SJSA1 (cell line): ENCODE measurements at places on chromosomes 5 and 9.

- DNase-seq, result no peak
Observed at GRCh38 chr9:135060461-135061116, 26.9 kb upstream of the OLFM1 start.

GRCh38 chr5:166624573-166624972 is 1666.9 kb upstream of the WWC1 start:
- no peak for DNase-seq

DNA sequence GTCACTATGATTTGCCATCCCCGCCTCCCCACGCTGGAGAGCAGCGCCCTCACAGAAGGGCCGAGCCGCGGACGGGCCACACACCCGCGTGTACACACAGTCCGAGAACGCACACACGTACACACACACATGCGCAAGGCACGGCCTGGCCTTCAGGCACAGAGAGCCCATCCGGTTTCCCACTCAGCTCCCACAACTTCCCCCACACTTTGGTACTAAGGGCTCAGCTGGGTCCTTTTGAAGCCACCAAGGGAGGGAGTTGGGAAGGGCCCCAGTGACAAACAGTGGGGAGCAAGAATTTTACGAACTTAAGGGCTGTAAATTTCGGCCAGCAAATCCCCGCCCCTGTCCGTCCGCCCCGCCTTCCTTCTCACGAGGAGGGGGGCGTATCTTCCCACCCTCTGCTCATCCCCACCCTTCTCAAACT is 133.3 kb upstream of the HAND1 start:
- DNase-seq, result no peak

DNA sequence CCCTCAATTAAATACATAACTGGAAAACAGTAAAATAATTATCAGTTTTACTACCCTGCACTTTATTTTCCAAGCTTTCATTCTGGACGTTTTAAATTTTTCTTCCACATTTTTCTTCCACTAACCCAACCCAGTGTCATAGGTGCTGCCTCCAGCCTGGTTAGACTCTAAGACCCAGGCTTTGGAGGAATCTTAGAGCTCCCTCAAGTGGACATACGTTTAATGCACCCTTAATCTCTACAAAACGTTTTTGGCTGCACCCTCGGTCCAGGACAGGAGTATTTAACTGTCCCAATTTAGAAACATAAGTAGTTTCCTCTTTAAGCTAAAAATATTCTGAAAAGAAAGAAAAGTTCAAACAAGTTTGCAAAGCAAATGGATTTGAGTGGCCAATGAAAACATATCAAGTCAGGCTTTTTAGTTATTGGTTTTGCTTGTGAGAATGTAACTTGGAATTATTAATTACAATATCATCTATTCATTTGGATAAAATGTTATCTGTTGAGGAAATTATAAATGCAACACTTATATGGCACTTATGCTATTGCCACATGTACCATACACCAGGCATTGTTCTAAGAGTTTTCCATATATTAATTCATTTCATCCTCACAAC is 38.9 kb downstream of the CDH6 start:
- DNase-seq, result peak; percentile 6

DNA sequence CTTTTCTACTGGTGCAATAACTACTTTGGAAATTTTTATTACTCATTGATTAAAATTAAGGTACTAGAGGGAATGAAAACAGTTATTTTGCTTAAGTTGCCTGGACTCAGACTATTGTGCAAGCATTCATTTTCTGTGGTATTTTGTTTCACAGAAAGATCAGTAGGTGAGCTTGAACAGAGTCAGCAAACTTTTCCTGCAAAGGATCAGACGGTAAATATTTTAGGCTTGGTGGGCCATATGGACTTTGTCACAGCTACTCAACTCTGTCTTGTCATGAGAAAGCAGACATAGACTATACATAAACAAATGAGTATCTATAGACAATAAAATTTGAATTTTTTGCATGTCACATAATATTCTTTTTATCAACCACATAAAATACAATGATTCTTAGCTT is 1036.4 kb downstream of the NR2F1-AS1 start:
- no peak for DNase-seq

DNA sequence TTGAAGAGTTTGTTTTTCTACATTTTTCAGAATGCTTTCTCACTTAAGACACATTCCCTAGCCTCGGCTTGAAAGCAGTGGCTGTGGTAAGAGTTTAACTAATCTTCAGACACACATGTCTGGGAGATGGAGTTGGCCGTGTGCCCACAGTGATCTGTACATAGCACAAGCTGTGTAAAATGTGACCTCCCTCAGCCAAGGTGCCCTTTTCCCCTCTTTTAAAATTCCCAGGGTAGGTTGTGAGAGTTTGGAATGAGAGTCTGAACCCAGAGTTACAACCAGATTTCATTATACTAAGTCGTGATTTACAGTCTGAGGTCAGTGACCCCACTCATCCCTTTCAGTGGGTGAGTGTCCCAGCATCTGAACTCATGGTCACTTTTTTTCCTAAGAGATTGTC is 230.4 kb downstream of the DOCK8 start:
- DNase-seq, result no peak

GRCh38 chr5:137072361-137073115 is 426.6 kb downstream of the SPOCK1 start:
- DNase-seq, result no peak

DNA sequence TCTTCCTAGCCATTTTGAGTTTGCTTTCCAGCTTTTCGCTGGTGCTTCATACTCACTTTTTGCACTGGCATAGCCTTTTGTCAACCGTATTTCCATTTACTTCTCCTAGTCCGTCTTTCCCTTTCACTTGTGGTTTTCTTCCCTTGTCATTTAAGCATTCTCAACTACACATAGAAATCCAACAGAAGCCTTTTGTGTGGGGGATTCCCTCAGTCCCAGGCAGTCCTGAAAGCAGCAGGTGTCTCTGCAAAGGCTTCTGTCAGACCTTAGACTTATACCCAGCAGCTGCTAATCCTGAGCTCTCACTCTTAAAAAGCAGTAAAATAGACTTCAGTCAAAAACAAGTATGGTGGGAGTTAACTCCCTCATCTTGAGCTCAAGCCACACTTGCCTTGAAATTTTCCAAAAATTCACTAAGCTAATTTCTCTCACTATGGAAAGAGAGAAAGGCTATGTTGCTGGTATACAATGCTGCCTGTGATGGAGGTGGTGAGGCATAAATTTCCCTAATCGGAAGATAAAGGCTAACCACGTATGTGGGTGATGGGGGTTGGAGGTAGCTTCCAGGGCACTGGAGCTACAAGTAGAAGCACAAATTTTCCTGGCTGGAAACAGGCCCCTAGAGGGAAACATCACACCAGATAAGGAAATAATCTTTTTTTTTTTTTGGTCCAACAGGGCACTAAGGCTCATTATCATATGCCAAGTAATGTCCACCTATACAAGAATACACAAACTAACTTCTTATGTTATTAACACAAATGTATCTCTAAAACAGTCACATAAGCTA is 34.8 kb upstream of the IFNK start:
- DNase-seq, result no peak

GRCh38 chr5:129400395-129400983 is 59.6 kb upstream of the ADAMTS19 start:
- DNase-seq, result no peak

- no peak for DNase-seq
Observed at GRCh38 chr9:6096821-6097220, 81.4 kb upstream of the RANBP6 start.

- DNase-seq, result no peak
Observed at GRCh38 chr5:21219251-21219650, 1231.3 kb upstream of the CDH18 start.

DNA sequence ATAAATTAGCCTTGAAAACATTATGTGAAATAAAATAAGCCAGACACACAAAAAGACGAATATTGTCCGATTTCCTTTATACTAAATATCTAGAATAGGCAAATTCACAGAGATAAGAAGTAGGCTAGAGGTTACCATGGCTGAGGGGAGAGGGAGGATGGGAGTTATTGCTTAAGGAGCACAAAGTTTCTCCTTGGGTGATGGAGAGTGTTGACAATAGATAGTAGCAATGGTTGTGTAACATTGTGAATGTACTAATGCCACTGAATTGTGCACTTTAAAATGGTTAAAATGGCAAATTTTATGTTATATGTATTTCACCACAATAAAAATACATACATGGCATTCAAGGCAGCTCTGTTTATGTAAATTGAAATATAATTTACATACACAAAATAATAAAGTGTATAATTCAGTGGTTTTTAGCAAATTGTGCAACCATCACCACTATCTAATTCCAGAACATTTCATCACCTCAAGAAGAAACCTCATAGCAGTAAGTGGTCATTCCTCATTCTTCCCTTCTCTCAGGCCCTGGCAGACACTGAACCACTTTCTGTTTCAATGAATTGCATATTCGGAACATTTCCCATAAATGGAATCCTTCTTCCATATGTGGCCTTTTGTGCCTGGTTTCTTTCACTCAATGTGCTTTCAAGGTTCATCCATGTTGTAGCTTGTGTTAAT is 59.2 kb downstream of the NDST1 start:
- DNase-seq, result no peak

DNA sequence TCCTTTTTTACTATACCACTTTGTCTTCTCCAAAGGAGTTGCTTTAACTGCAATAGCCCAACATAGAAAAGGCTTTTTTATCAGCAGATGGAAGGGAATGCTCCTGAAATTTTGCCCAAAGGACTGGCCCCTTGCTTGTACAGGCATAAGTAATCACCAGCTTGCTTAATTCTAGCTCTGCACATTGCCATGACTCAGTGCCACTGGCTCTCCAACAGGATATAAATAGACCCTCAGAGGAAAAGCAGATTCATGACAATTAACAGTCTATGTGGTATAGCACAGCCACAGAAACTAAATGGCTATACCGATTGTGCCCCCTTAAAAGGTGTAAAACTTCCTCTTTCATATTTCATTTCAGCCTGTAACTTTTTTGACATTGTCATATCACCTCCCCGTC is 227.0 kb downstream of the ZNF608 start:
- peak; percentile 22 for DNase-seq

GRCh38 chr9:36486933-36487481 is 85.7 kb upstream of the MELK start:
- DNase-seq, result peak; percentile 41

DNA sequence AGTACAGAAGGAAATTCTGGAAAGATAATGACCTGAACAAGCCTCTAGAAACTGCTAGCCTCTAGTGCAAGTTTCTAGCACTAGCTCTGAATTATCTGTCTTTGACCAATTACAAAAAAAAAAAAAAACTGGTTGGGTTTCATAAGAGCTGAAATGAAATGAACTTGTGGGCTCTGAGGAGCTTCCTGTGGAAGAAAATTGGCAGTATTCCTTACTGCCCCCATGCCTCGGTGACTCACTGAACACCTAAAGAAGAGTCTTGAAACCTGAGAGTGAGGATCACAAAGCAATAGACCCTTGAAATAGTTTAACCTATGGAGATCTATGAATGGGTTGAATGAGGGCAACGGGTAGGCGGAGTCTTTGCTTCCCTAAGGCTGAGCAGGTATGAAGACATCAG is 263.6 kb upstream of the RASA1 start:
- DNase-seq, result no peak

DNA sequence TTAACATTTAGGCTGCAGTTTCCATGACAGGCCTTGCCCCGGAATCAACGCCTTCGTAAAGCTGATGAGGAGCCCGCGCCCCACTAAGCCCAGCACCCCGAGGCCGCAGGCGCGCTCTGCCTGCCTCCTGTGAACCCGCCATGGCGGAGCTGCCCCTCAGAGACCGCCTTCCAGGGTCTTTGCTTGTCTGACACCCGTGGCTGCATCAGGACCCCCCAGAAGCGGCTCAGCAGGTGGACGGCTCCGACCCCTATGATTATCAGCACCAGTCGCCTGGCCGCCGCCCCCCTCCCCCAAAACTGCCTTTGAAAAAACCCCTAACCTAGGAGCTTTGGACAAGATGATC is 507 bp upstream of the DPH7 start:
- DNase-seq, result no peak

GRCh38 chr9:133477992-133478850 is 678 bp downstream of the SLC2A6 start:
- DNase-seq, result peak; percentile 74

DNA sequence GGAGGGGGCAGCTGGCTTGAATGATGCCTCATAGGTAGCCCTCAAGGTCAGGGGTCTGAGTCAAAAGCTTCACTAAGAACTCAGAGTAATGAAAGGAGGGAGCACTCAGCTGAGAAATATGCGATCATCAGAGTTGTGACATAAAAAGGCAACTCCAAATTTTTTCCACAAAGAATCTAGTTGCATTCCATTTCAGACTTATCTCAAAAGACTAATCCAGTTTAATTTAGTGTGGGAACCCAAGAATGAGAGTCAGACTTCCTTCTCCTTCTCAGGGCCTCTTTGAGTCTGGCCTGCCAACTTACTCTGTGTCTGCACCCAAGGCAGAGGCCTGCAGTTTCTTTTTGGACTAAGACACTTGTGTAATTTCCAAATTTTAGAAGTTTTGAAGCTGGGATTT is 34.7 kb downstream of the GABRP start:
- no peak for DNase-seq

DNA sequence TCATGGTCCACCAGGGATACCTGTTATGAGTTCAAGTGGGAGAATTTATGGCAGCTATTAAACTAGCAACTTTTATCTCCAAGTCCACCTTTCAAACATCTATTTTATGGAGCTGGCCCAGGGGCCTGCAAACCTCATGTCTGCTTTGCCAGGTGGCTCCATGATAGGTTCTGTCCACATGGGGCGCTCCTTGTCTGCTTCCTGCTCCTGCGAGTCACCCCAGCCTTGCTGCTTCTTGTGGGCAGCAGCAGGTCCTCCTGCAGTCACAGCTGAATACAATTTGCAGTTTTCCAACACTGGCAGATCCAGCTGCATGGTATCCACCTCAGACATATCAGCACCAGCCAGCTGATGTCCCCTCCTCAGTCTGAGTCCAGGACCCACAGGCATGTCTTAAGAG is 39.6 kb upstream of the FRRS1L start:
- DNase-seq, result no peak

DNA sequence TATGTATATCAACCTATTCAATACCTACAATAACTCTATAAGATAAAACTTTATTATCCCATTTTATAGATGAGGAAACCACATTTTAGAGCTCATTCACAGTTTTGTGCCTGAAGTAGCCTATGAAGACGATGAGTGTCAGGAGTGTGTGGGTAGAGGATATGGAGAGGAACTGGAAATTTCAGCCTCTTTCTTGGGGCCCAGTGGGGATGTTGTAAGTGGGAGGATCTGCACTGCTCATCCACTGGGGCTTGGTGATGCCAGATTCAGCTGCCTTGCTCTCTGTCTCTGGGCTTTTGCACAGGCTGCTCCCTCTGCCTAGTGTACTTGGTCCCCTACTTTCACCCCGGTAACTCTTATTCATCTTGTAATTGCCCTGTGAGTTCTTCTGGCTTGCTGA is 194.7 kb downstream of the SREK1 start:
- no peak for DNase-seq

- no peak for DNase-seq
Observed at GRCh38 chr5:107403228-107403953, 267.3 kb downstream of the EFNA5 start.

- DNase-seq, result no peak
Observed at GRCh38 chr5:110817459-110817858, 78.7 kb downstream of the SLC25A46 start.

GRCh38 chr5:154653764-154654485 is 101.3 kb upstream of the LARP1 start:
- no peak for DNase-seq
